T-helper 17 cell (primary cell): ENCODE measurements at places on chromosomes 1 and 21. TPM values are rescaled to one million over a fixed set of nuclear protein-coding genes. Genes with fewer than 3 reads are reported as not detected.

PLXNA2 gene
- 1.0 TPM for total RNA-seq

MSH4 gene
- 0.26 TPM for total RNA-seq

CFAP107 gene
- total RNA-seq = not detected

DNA sequence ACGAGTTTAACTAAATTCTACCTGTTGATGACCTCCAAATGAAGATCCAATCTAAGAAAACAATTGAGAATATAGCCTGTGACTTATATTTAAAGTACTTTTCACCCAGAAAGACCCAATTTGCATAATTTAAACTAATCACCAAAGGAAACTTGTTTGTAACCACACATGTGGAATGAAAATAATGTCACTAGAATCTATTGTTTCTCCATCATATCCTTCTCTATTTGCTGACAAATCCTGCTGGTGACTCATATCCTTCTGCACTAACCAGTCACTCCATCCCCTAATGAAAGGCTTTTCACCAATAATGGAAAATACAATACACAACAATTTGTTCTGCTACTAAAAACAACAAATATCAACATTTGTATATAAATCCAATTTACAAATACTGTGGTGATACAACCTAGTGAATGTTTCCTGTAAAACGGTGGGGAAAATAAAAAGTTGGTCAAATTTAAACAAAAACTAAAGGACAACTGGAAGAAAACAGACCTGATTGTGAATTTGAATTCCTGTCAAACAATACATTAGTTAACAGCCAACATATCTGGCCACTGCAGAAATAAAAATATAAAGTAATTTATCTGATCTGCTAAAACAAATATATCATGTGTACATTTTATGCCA, 6.5 kb downstream of the PTP4A2 start:
- DNase-seq = no peak
- H3K27me3 ChIP-seq = no peaks in the 10 kb centered on the region
- peaks cover 74% of the 10 kb centered on the region for H3K4me1 ChIP-seq
- H3K27ac ChIP-seq = peak overlapping the region; percentile 99
- H3K4me3 ChIP-seq = peak overlapping the region; percentile 88

DNA sequence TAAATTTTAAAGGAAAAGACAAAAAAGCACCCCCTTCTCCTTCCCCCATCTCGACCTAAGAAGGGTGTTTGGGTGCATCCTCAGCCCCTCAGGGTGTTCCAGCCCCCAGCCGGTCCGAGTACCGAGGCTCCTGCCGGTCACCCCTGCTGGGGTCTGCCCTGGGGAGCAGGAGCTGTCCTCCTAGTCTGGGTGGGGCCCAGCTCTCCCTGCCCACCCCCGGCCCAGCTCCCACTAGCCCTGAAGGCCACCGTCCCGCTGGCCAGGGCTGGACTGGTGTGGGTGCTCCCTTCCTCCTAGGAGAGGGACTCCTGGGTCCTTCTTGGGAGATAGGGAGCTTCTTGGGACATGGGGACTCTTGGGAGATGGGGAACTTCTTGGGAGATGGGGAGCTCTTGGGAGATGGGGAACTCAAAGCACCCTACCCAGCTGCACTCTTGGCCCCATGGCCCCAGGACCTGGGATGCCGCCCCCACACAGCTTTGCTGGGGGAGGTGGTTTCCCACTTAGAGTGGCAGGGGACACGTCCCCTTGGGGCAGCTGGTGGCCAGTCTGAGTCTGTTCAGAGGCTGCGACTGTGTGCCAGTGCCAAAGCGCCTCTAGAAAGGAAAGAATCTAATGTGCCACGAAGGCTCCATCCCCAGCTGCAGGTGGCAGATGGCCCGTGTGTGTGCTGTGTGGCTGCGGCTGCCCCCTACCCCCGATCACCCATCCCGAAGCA, 44.5 kb downstream of the MORN1 start:
- no peak overlapping the region for H3K27ac ChIP-seq
- H3K27me3 ChIP-seq = no peaks in the 10 kb centered on the region
- H3K36me3 ChIP-seq = no peaks in the 10 kb centered on the region
- H3K4me3 ChIP-seq = no peak overlapping the region
- DNase-seq = peak; percentile 6
- peaks cover 2% of the 10 kb centered on the region for H3K4me1 ChIP-seq

- H3K4me1 ChIP-seq = peaks cover 6% of the 10 kb centered on the region
- H3K4me3 ChIP-seq = no peak overlapping the region
- no peaks in the 10 kb centered on the region for H3K36me3 ChIP-seq
- DNase-seq = no peak
Observed at GRCh38 chr1:59446257-59446901, 149.5 kb downstream of the FGGY start.

DNA sequence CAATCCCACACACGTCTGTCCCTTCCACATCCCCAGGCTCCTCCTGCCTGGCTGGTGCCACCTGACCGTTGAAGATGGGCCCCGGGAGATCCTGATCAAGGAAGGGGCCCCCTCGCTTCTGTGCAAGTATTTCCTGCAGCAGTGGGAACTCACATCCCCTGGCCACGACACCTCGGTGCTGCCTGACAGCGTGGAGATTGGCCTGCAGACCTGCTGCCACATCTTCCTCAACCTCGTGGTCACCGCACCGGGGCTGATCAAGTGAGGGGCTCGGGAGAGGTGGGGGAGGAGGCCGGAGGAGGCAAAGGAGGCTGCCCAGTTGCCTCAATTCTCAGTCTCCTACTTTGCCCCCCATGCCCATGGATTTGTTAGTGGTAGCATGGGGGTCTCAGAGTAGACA, 5.6 kb downstream of the NCDN start:
- peaks cover 33% of the 10 kb centered on the region for H3K4me1 ChIP-seq
- H3K27ac ChIP-seq = peak overlapping the region; percentile 97
- H3K27me3 ChIP-seq = no peaks in the 10 kb centered on the region
- no peak for DNase-seq

DNA sequence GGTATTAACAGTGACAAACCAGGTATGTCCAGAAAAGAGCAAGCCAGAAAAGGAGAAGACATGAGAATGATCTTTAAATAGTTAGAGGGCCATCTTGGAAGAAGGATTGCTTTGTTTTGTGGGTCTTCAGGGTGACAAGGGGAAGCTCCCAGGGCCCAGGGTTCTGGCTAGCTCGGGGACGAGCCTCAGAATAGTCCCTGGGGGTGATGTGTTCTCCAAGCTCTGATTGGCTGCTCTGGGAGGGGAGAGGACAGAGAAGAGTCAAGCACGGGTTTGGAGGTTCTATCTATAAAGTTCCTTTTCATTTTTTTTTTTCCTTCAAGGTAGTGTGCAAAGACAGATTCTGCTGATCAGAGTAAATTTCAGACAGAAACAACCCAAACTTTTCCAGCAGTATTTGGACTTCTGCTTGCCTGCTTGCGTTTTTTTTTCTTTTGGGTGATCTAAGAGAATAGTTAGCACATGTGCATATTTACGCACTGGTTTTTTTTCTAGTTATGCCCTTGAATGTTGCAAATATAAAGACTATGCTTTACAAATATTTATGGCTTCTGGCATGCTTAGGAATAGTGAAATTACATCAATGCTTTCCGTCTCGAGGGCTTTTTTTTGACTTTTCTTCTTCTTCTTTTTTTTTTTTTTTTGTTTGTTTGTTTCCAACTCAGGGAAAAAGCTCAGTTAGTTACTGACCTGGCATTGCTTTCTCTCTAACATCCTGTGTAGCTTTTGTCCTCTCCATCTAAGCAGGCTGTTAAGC, 59.7 kb downstream of the ROR1 start:
- H3K27ac ChIP-seq = no peak overlapping the region
- peaks cover 38% of the 10 kb centered on the region for H3K27me3 ChIP-seq
- DNase-seq = no peak

- no peak overlapping the region for H3K27ac ChIP-seq
- H3K36me3 ChIP-seq = peaks cover 2% of the 10 kb centered on the region
- DNase-seq = no peak
Observed at GRCh38 chr1:209612646-209613399, 29.3 kb downstream of the CAMK1G start.

GRCh38 chr1:201122321-201122957, 4.5 kb downstream of the ASCL5 start:
- no peak for DNase-seq
- H3K27ac ChIP-seq = no peak overlapping the region
- H3K4me3 ChIP-seq = no peak overlapping the region
- H3K27me3 ChIP-seq = peaks cover 37% of the 10 kb centered on the region
- H3K36me3 ChIP-seq = peaks cover 5% of the 10 kb centered on the region

GRCh38 chr1:109138358-109138757, 24.4 kb downstream of the ELAPOR1 start:
- no peak overlapping the region for H3K27ac ChIP-seq
- H3K36me3 ChIP-seq = peaks cover 3% of the 10 kb centered on the region
- peaks cover 22% of the 10 kb centered on the region for H3K4me1 ChIP-seq
- DNase-seq = no peak

DNA sequence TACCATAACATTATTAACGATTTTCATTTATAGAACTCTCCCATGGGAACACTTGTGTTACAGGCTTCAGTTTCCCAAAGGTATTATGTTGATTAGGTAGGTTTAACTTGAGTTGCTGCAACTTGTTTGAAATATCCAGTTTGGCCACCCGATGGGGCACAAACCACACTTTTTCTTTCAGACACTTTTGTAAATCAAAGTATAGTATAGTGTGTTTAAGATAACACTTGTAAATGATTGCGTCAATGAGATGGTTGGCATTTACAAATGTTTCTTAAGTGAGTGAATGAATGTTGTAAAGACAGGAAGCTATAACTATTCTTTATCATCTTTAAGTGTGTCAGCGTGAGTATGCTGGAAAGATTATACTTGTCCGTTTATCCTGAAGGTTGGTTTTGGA, 4.3 kb downstream of the XPR1 start:
- peaks cover 4% of the 10 kb centered on the region for H3K36me3 ChIP-seq
- peaks cover 11% of the 10 kb centered on the region for H3K4me1 ChIP-seq

DNA sequence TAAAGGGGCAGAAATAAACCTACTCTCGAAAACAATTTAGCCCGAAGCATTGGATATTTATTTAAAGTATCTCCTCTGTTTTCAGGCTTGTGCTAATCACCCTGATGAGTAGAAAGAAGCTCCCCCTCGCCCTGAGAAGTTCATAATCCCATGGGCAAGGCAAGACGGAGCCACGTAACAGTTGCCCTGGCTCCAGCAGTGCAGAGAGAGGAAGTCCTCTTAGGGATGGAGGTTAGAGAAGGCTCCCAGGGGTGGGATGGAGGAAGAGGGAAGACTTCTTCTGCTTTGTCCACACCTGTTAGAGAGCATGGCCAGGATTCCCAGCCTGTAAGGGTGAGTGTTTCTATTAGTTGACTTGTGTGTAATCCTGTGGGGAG, 3.4 kb upstream of the GPR25 start:
- peaks cover under 1% of the 10 kb centered on the region for H3K36me3 ChIP-seq
- H3K4me1 ChIP-seq = peaks cover 54% of the 10 kb centered on the region
- H3K27me3 ChIP-seq = peaks cover 2% of the 10 kb centered on the region
- H3K4me3 ChIP-seq = peak overlapping the region; percentile 85

DNA sequence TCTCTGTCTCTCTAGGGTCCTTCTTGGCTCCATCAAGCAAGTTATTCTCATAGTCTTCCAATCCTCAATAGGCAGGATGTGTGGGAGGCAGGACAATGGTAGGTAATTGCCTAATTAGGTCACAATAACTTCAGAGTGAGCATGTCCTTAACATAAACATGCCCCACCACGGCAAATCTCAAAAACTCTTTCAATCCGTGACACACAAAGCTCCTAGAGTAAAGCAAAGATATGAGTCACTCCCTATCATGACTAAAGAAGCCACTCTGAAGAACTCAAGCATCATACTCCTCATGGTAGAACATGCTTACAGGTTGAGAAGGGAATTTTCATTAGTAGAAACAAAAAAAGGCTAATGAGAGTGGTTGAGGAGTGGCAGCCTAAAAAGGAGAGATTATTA, 4.9 kb downstream of the HAO2 start:
- no peak overlapping the region for H3K4me3 ChIP-seq
- H3K27me3 ChIP-seq = peaks cover 32% of the 10 kb centered on the region
- DNase-seq = no peak
- H3K36me3 ChIP-seq = peaks cover 4% of the 10 kb centered on the region

GRCh38 chr1:213761845-213762407, 225.8 kb upstream of the PROX1 start:
- H3K4me1 ChIP-seq = no peaks in the 10 kb centered on the region
- no peak overlapping the region for H3K27ac ChIP-seq
- H3K36me3 ChIP-seq = no peaks in the 10 kb centered on the region
- no peaks in the 10 kb centered on the region for H3K27me3 ChIP-seq

DNA sequence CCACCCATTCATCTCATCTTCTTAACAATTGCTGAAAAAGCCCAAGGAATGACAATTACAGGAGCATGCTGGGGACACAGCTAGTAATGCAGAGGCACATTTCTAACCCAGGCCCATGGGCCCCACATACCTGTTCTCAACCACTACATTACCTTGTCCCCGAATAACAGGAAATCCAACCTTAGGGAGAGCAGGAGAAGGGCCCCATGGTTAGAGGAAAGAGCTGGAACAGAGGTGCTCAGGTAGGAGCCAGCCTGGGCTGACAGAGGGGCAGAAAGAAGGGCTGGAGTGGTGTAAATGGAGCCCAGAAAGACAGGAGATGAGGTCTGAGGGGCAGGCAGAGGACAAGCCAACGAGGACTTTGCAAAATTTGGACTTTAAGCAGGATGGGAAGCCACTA, 11.4 kb upstream of the S100A8 start:
- no peak overlapping the region for H3K27ac ChIP-seq
- H3K27me3 ChIP-seq = peaks cover 23% of the 10 kb centered on the region
- H3K36me3 ChIP-seq = peaks cover 2% of the 10 kb centered on the region
- H3K4me3 ChIP-seq = no peak overlapping the region

GRCh38 chr1:99180343-99180808, 83.9 kb upstream of the PLPPR4 start:
- H3K36me3 ChIP-seq = no peaks in the 10 kb centered on the region
- no peak overlapping the region for H3K4me3 ChIP-seq
- no peak overlapping the region for H3K27ac ChIP-seq
- H3K27me3 ChIP-seq = peaks cover 4% of the 10 kb centered on the region

DNA sequence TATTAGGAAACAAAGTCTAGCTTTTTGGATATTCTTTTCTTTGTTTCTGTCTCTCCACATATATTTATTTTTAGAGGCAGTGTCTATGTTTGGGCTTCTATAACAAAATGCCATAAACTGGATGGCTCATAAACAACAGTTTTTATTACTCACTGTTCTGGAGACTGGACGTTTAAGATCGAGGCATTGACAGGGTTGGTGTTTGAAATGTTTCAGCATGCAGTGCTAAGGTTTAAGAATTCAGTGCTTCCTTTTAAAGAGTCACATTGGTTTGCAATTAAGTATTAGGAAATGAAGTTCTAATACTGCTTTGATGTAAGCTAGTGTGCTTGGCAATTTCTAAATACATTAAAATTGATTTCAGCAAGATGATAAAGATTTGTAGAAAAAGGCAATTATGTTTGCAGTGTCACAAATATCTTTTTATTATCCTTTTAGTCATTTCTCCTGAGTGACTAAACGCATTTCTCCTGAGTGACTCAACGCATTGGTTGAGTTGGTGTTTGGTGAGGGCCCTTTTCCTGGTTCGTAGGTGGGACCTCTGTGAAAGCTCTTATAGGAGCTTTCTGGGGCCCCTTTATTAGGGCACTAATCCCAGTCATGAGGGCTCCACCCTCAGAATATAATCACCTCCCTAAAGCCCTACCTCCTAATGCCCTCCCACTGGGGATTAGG, 317.0 kb downstream of the USP25 start:
- DNase-seq = no peak
- H3K36me3 ChIP-seq = no peaks in the 10 kb centered on the region
- H3K27me3 ChIP-seq = peaks cover 4% of the 10 kb centered on the region
